ENCODE measurements at places on chromosomes 3 and 15.

GRCh38 chr3:56856752-56857151, 55.0 kb upstream of the ARHGEF3 start:
- no peak for DNase-seq

- DNase-seq: no peak
Observed at GRCh38 chr3:53768478-53769459, 77.5 kb downstream of the CHDH start.

GRCh38 chr3:35664460-35664919, 25.2 kb downstream of the ARPP21 start:
- DNase-seq: no peak

GRCh38 chr3:32620611-32621310, 50.1 kb upstream of the DYNC1LI1 start:
- no peak for DNase-seq

GRCh38 chr3:160395297-160395696, 3.7 kb downstream of the IFT80 start:
- no peak for DNase-seq

GRCh38 chr15:22968366-22968765, 11.8 kb downstream of the CYFIP1 start:
- DNase-seq: no peak

DNA sequence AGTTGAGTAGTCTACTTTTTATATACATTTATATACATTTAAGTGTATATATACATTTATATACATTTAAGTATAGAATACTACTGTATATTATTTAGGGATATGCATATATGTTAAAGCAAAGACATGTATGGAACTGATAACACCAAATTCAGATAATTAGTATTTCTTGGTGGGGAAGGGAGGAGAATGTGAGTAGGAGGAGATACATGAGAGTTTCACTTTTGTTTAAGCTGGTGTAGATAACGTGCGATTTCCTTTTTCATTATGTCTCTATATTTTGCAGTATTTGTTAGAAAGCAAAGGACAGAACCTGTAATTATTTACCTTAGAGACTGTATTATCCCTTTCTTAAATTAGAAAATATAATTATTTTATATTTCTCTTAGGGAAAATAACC, 16.6 kb upstream of the NIT2 start:
- DNase-seq: no peak

- DNase-seq: no peak
Observed at GRCh38 chr3:186209810-186210752, 101.2 kb upstream of the ETV5 start.

DNA sequence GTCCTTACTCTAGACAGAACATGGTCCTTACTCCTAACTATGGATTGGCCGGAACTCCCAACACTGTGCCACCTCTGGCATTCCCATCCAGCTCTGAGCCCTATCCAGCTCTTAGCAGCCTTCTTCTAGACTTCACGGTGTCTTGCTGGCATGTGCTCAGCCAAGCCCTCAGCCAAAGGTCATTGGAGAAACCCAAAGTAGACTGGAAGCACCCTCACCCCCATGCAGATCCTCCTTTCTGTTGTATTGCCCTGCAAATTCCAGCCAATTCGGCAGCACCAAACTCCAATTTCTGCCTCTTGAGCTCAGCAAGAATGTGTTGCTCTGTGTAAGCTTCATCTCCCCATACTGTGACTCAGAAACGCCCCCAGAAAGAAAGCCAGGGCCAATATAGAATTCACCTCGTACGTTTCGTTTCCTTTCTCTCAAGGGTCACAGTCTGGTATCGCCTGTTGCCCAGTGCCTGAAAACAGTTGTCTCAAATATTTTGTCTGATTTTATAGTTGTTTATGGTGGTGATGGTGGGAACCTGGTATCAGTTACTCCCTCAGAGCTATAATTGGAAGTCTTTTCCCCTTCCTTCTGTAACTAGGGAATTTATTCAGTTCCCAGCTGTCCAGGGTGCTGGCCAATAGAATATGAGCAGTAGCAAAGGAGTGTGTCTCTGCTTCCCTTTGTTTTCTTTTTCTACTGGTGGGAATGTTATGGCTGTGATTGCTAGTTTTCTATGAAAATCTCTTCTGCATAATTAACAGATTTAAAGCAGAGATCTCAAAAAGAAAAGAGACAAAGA, 28.4 kb upstream of the EPHB3 start:
- DNase-seq: no peak

GRCh38 chr3:125140818-125141595, 71.5 kb downstream of the SLC12A8 start:
- no peak for DNase-seq

DNA sequence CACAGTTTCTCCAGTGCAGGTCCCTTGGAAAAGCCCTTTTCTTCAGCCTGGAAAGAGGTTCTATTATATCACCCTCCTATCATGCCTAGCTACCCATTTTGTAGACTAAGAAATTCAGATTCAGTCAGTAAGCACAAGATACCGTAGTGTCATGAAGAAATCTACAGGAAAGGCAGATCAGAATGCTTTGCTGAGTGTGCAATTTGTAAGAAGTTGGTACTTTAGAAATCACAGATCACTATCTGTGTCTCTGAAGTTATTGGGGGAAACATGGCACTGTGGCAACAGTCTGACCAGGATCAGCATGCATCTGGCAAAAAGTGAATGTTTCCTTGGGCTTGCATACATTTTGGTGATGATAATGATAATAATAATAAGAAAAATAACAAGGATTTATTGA, 531.8 kb downstream of the EPHB1 start:
- no peak for DNase-seq

GRCh38 chr3:141414800-141415462, 46.6 kb downstream of the ZBTB38 start:
- DNase-seq: no peak

GRCh38 chr15:47742742-47743141, 25.4 kb downstream of the SEMA6D start:
- DNase-seq: no peak

DNA sequence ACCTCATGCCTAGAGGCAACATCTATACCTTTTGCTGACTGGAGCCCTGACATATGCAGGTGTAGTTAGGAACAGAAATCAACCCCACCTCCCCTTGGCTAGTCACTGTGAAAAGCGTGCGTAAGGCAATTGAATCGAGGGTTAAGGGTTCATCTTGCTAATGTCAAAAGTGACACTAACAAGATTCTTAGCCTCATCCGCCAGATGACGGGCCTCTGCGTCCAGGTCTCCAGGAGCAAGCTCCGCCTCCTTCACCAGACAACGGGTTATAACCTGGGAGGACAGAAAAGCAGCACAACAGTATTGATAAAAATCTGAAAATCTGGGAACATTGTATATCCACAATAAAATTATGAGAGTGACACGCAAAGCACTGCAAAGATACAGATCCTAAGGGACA, 4.7 kb downstream of the SELENOS start:
- DNase-seq: no peak

DNA sequence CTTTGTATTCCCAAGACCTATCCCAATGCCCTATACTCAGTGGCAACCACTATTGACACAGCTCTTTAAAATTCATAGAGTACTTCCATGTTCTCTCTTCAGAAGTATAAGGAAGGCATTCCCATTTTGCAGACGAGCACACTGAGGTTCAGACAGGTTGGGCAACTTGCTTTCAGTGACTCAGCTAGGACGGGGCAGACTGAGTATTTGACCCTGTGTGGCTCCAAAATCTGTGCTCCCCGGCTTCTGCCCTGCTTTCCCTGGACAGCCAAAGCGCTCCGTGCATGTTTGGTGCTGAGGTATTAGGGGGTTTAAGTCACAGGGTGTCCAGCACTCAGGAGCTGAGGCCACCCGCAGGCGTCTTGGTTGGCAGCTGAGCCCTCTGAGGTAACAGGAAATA, 59.5 kb downstream of the CEMIP start:
- DNase-seq: no peak

DNA sequence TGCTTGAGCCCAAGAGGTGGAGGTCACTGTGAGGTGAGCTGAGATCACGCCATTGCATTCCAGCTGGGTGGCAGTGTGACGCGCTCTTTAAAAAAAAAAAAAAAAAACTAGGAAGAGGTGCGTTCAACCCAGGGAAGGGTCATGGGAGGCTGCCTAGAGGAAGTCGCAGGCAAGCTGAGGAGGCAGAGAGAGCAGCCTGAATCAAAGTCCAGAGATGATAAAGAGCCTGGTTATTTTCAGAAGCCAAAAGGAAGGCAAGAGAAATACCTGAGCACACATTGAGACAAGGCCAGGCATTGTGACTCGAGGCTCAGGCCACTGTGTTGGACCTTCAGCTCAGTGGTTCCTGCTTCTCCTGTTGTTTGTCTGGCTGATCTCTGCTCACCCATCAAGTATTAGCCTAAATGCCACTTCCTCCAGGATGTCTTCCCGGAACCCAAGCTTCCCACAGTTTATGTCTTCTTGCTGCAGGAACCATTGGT, 16.1 kb upstream of the GCNT3 start:
- no peak for DNase-seq

DNA sequence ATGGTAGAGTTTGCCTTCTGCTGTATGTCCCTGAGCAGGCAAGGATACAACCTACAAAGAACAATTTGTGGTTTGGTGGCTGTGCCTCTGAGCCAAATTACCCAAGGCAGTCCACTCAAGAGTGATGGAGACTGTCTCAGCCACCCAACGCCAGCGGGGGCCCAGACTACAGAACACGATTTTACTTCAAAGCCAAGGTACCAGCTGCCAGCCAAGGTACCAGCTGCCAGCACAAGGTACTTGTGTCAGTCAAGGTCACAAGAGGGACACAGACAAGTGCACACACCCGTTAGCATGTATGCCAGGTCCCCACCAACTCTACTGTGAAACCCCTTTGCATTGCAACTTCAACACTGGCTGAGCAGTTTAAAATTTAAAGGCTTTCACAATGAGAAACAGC, 23.5 kb downstream of the COLQ start:
- no peak for DNase-seq

DNA sequence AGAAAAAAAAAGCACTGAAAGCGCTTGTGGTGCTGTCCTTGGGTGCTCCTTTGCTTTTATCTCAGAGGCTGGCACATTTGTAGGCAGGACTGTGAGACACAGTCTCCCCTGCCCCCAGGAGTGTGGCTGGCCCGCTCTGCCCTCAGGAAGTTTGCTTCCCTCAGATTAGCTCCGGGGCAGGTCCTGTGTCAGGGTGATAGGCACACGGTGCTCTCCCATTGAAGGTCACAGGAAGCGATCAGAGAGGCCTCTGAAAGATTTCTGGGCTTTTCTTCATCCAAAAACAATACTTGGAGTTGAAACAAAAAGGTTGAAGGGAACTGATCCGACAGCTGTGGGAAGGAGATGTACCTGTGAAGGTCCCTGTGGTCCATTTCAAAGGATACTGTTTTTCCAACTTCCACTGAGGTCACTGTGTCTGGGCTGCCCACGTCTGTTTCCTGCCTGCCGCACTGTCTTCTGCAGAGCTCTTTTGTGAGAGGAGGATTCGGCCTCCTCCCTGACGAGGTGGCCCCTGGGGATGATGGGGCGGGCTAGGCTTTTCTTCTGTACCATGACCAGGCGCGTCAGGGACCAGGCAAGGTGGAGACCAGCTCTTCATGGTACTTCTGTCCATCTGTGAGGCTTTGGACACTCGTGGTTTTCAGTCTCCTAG, 330.5 kb upstream of the CTDSPL start:
- no peak for DNase-seq

DNA sequence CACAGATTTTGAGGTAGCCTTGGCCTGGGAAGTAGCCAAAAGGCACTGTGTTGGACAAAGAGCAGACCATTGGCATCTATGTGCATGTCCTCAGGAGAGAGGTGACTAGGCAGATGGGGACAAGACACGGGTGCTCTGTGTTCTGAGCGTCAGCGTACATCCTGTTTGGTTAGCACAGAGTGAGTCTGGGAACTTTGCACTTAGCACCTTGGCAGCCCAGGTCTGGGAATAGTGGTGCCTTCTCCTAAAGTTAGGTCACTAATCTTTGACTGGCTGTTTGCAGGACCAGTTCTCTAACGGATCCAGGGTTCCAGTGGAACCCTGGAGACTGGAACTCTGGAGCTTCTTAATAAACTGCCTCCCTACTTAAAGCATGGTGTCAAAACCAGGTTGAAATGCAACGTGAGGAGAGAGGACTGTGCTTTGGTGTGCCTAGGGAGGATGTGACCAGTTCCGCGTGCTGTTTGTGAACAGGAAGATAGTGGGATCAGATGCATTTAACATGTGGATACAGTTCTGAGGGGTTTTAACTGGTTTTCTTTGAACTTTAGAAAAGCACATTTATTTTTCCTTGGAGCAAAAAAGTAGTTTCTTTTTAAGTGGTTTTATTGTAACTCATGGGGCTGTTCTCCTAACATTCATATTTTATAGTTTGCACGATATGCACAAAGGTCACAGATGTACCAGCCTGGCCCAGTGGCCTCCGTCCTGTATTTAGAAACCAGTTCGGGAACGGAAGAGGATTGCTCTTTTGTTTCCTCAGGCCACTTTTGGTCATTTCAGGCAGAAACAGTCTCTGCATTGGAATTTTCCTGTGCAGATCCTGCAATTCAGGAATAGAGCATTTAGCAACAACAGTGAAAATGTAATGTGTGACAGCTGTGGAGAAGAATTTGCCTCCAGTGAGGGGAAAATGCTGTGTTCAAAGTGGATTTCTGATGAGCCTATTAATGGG, 48.8 kb downstream of the ABHD2 start:
- DNase-seq: no peak

- DNase-seq: no peak
Observed at GRCh38 chr3:125054062-125054448, 1.7 kb downstream of the HEG1 start.

DNA sequence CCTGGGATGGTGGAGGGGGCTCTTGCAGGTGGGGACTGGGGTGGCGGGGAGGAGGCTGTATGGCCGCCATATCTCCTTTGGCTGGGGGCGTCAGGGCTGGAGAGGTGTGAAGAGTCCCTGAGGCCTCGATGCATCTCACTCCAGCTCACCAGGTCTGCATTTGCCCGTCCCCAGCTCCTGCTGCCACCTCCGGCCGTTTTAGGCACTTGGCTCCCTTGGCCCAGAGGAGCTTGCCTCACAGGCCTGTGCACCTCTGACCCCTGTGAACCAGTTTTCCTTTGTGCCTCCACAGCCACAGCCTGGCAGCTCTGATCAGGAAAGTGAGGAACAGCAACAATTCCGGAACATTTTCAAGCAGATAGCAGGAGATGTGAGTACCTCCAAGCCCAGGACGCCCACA, 49.7 kb downstream of the CAPN3 start:
- no peak for DNase-seq

DNA sequence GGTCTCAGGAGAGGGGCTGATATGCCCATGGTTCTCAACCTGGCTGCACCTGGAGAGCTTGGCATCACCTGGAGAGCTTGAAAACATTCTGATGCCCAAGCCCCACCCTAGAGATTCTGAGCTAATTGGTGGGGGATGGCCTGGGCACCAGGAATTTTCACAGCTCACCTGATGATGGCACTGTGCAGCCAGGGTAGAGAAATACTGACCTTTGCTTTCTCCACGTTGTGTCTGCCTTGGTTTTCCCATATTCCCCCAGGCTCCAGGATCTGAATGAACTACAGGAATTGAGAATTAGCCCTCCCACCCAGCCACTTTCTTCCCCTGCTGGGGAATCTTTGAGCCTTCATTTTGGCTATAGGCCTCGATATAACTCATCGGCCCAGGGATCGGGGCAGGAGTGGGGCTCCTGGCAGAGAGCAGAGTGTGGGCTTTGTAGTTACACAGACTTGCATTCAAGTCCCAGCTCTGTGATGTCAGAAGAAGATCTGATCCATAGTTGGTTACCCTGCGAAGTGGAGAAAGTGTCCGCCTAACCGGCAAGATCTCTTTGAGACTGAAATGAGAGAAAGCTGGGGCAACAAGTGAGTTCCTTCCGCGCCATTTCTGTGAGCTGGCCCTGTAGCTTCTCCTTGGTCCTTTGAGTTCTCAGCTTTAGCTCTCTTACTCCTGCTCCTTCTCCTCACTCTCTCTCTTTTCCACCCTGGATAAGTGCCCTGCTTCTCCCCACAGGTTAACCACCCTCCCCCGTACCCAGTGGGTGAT, 33.1 kb upstream of the UBE2Q2 start:
- no peak for DNase-seq

GRCh38 chr3:149781211-149781610, 11.1 kb downstream of the ANKUB1 start:
- no peak for DNase-seq
